Aorta (tissue), 5 donors: ENCODE measurements at places on chromosomes 3 and 15. TPM values are rescaled to one million over a fixed set of nuclear protein-coding genes. Genes with fewer than 3 reads are reported as not detected.

- DNase-seq: no peak
- no peaks in the 10 kb centered on the region for H3K27me3 ChIP-seq
- no peaks in the 10 kb centered on the region for H3K36me3 ChIP-seq
- H3K27ac ChIP-seq: no peak overlapping the region
- no peaks in the 10 kb centered on the region for H3K4me1 ChIP-seq
Measured at GRCh38 chr3:197348014-197348413, 49.6 kb upstream of the DLG1 start.

- no peak overlapping the region for H3K27ac ChIP-seq
- H3K4me3 ChIP-seq: no peak overlapping the region
- DNase-seq: no peak
Measured at GRCh38 chr15:46618984-46619383, 984.2 kb downstream of the SQOR start.

The ROBO1 gene
- 28.2 TPM for total RNA-seq

The RPL39L gene
- 10.5 TPM for total RNA-seq

DNA sequence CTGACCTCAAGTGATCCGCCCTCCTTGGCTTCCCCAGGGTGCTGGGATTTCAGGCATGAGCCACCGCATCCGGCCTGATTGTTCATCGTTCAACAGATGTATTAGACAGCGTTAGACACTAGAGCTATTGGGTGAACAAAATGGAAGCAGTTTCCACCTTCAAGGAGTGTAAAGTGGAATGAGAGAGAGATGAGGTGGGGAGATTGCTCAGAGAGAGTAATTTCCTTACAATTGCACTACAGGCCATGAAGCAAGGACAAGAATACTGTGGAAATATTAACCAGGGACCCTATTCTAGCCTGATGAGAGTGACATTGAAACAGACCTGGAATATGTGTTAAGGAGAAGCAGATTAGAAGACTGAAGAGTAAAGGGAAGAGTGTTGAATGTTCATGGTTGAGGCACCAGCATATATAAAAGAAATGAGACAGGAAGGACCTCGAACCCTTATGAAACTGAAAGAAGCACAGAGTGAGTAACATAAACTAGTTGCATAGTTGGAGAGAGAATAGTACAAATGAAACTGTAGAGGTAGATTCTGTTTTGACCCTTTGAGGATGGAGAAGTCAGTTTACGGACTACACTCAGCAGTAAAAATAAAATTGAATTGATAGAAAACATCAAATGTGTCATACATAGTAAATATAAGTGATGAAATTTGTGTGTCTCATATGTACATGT is 7.2 kb downstream of the RTF1 start:
- no peaks in the 10 kb centered on the region for H3K4me1 ChIP-seq
- no peak overlapping the region for H3K27ac ChIP-seq
- H3K4me3 ChIP-seq: no peak overlapping the region
- no peak for DNase-seq
- H3K36me3 ChIP-seq: no peaks in the 10 kb centered on the region

The OSBPL10 gene
- total RNA-seq: 27.9 TPM

DNA sequence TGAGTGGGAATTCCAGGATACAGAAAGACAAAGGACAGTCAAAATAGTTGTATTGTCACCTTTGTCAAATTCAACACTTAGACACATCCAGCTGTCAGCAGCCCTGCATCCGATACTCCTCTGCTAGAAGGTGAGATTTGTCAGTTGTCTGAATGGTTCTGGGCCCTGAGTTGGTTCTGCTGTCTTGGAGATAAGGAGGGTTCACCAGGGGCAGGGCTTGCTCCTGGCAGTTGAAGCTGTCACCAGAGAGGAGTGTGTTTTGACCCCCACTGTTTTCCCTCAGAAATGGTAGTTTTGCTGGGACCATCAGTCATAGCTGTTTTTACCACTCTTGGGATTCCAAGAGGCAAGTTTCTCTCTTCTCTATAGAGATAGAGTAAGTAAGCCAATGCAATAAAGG is 3.2 kb upstream of the KY start:
- no peaks in the 10 kb centered on the region for H3K4me1 ChIP-seq
- H3K36me3 ChIP-seq: no peaks in the 10 kb centered on the region
- no peak overlapping the region for H3K4me3 ChIP-seq

- no peak for DNase-seq
- H3K36me3 ChIP-seq: no peaks in the 10 kb centered on the region
- H3K4me1 ChIP-seq: no peaks in the 10 kb centered on the region
- no peaks in the 10 kb centered on the region for H3K27me3 ChIP-seq
Measured at GRCh38 chr15:91821458-91821857, 32.0 kb upstream of the SLCO3A1 start.

GRCh38 chr3:161770484-161771386 is 274.1 kb downstream of the OTOL1 start:
- no peak overlapping the region for H3K27ac ChIP-seq
- no peak overlapping the region for H3K4me3 ChIP-seq
- no peaks in the 10 kb centered on the region for H3K36me3 ChIP-seq
- no peaks in the 10 kb centered on the region for H3K27me3 ChIP-seq

- H3K4me1 ChIP-seq: no peaks in the 10 kb centered on the region
- no peak overlapping the region for H3K4me3 ChIP-seq
- no peak for DNase-seq
- no peak overlapping the region for H3K27ac ChIP-seq
- no peaks in the 10 kb centered on the region for H3K36me3 ChIP-seq
Measured at GRCh38 chr3:69833591-69833990, 94.3 kb downstream of the MITF start.

GRCh38 chr3:150098621-150099020 is 127.9 kb upstream of the PFN2 start:
- H3K4me1 ChIP-seq: peaks cover 4% of the 10 kb centered on the region
- H3K27me3 ChIP-seq: no peaks in the 10 kb centered on the region
- no peak for DNase-seq
- no peak overlapping the region for H3K27ac ChIP-seq
- H3K36me3 ChIP-seq: no peaks in the 10 kb centered on the region

The TMOD2 gene
- total RNA-seq: 17.8 TPM

The PRICKLE2 gene
- 22.0 TPM for total RNA-seq

DNA sequence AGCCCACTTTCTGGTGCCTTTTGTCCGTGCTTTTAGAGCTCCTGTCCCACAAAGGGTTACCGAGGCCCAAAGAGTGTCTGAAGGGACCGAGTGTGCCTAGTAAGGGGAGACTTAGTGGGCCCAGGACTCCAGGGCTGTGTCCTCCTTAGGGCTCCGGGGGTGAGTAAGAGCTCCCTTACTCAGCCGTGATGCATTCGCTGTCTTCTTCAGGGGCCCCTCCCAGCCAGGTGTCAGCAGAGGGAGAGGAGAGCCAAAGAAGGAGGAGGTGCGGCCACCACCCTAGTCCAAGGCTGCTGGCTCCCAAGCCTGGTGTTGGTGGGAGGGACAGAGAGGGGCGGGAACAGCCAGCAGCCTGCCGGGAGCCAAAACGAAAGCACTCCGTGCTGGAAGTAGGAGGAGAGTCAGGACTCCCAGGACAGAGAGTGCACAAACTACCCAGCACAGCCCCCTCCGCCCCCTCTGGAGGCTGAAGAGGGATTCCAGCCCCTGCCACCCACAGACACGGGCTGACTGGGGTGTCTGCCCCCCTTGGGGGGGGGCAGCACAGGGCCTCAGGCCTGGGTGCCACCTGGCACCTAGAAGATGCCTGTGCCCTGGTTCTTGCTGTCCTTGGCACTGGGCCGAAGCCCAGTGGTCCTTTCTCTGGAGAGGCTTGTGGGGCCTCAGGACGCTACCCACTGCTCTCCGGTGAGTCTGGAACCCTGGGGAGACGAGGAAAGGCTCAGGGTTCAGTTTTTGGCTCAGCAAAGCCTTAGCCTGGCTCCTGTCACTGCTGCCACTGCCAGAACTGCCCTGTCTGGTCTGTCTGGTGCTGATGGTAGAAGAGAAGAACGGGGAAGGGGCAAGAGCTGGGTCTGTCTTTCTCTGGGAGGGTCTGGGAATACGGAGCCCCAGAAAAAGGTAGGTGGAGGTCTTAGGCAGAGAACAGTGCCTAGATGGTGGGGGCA is at the start of gene IL17RC:
TSS of gene IL17RC (plus strand) at position 365 of the 947 bp plus-strand sequence. CDS start at position 583, 218 bp downstream.
- peak within 1 kb of the TSS; percentile 52 for H3K4me3 ChIP-seq
- H3K36me3 ChIP-seq: no peaks in the 10 kb centered on the region
- peak; percentile 92 for DNase-seq
- no peaks in the 10 kb centered on the region for H3K4me1 ChIP-seq

DNA sequence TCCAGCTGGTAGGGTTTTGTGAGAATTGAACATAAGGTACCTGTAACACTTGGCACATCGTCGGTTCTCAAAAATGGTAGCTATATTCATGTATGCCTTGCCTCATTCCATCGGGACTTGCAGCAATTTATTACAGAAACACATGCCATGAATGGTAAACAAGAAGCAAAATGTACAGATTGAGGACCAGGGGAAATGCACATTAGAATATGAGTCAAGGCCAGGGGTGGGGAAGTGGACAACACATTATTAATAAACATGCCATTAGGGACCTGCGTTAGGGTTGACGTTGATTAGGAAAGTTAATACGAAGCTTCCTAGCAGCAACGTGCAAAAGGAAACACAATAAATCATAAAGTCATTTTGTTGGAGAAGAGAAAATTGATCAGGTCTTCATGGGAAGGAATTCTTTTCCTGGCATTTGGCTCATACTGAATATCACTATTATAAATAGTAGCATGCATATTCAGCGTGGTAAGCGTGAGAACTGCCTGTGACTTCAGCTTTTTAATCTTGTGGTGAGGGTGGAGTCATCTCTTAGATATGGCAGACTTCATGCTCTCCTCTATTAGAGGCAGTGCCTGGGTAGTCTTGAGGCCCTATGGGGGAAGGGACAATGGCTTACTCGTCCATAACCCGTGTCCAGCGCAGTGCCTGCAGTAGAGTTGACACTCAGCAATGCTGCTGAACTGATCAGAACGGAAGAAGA is 184.9 kb downstream of the SV2B start:
- H3K27ac ChIP-seq: no peak overlapping the region
- H3K36me3 ChIP-seq: no peaks in the 10 kb centered on the region

The CD200 gene
- 45.3 TPM for total RNA-seq

DNA sequence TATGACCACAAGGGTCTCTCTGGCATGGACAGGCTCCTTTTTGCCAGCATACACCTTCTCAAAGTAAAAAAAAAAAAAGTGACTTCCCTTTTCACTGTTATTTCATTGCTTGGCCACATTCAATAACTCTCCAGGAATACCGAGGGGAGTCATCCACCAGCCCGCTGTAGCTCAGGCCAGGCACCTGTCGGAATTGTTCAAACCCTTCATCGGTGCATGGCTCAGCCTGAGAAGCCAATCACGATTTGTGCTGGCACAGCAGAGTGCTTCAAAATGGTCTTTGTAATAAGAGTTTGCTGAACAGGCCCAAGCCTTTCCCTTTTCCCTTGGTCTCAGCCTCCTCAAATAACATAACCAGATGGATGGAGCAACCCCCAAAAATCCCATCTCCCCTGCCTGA is 145.4 kb downstream of the PDZRN3 start:
- H3K27ac ChIP-seq: no peak overlapping the region
- peaks cover 2% of the 10 kb centered on the region for H3K4me1 ChIP-seq
- no peaks in the 10 kb centered on the region for H3K27me3 ChIP-seq
- DNase-seq: no peak
- no peaks in the 10 kb centered on the region for H3K36me3 ChIP-seq
- H3K4me3 ChIP-seq: no peak overlapping the region

The TM4SF1 gene
- 213 TPM for total RNA-seq

DNA sequence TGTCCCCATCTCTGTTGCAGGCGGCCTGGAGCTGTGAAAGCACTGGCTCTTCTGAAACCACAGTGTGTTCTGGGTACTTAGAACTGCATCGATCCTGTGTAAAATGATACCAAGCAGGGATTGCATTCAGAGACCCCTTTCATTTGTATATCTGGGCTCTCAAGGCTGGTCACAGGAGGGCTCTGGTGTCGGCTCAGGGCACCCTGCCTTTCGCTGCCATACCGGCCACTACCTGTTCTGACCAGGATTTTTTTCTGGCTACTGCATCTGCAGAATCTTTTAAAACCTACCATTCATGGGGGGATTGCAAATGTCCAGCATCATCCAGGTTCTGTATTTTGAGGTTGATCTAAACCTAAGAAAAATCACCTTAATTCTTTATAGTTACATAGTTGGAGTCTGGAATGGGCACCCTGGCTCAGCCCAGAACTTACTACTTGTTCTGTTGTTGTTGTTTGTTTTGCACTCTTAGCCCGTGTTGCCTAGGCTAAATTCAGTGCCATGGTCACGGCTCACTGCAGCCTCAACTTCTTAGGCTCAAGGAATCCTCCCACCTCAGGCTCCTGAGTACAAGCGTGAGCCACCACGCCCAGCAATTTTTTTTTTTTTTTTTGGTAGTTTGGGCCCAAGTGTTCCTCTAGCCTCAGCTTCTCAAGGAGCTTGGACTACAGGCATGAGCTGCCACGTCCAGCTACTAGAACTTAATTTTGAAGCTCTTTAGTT is 52.7 kb downstream of the TRIM71 start:
- peaks cover 4% of the 10 kb centered on the region for H3K4me1 ChIP-seq
- no peaks in the 10 kb centered on the region for H3K27me3 ChIP-seq
- H3K4me3 ChIP-seq: no peak overlapping the region
- H3K36me3 ChIP-seq: no peaks in the 10 kb centered on the region

DNA sequence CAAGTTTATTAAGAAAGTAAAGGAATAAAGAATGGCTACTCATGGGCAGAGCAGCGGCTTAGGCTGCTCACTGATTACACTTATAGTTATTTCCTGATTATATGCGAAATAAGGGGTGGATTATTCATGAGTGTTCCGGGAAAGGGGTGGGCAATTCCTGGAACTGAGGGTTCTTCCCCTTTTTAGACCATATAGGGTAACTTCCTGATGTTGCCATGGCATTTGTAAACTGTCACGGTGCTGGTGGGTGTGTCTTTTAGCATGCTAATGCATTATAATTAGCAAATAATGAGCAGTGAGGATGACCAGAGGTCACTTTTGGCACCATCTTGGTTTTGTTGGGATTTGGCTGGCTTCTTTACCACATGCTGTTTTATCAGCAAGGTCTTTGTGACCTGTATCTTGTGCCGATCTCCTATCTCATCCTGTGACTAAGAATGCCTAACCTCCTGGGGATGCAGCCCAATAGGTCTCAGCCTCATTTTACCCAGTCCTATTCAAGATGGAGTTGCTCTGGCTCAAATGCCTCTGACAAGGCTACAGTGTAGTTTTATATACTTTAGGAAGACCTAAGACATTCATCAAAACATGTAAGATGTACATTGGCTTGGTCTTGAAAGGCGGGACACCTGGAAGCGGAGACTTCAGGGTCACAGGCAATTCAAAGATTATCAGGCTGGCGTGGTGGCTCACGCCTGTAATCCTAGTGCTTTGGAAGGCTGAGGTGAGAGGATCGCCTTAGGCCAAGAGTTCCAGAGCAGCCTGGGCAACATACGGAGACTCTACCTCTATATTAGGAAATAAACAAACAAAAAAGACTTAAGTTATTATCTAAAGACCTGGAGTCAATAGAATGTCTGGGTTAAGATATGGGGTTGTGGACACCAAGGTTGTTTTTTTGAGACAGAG is 3.2 kb upstream of the BLOC1S6 start:
- no peaks in the 10 kb centered on the region for H3K36me3 ChIP-seq
- DNase-seq: peak; percentile 59
- no peaks in the 10 kb centered on the region for H3K27me3 ChIP-seq

The CEMIP gene
- 7.5 TPM for total RNA-seq

GRCh38 chr3:45659661-45660566 is 29.3 kb upstream of the SACM1L start:
- H3K27me3 ChIP-seq: no peaks in the 10 kb centered on the region
- H3K36me3 ChIP-seq: no peaks in the 10 kb centered on the region
- H3K27ac ChIP-seq: no peak overlapping the region
- peak; percentile 75 for DNase-seq

The PLXNB1 gene
- total RNA-seq: 69.9 TPM
